Mesothelial cell of epicardium (in vitro differentiated cells): ENCODE measurements at places on chromosomes 6 and 20. TPM values are rescaled to one million over a fixed set of nuclear protein-coding genes. Genes with fewer than 3 reads are reported as not detected.

- no peak for DNase-seq
Measured at GRCh38 chr20:45972500-45973183, 639 bp upstream of the ZNF335 start.

Gene TENT5A
- total RNA-seq, result 9.8 to 11.5 TPM (median 10.9 TPM) in 3 replicates

GRCh38 chr6:144340541-144341371 is 55.6 kb downstream of the UTRN start:
- no peak for DNase-seq

DNA sequence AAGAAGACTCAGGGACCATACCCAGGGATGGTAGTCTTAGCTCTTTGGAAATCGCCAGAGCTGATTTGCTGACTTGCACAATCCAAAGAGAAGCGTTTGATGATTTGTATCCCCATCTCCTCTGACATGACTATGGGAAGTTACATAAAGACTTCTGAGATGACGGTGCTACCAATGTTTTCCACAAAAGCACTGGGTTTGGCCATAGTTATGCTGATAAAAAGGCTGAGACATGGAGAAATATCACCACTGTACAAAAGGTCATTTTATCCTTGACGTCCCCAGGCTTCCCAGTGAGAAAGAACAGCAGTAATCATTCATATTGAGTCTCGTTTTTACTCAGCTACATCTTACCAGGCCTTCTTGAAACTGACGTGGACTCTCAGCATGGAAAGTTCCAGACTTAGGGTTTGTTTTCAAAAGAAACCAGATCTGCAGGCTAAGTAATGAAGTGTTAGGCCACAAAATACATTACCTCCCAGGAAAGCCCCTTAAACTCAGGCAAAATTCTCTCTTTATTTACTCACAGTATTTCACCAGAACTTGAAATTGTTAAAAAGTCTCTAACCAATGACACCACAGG is 370.3 kb upstream of the JARID2 start:
- DNase-seq, result no peak

Gene CEP250
- total RNA-seq, result 65.5 to 69.6 TPM (median 68.4 TPM) in 3 replicates

DNA sequence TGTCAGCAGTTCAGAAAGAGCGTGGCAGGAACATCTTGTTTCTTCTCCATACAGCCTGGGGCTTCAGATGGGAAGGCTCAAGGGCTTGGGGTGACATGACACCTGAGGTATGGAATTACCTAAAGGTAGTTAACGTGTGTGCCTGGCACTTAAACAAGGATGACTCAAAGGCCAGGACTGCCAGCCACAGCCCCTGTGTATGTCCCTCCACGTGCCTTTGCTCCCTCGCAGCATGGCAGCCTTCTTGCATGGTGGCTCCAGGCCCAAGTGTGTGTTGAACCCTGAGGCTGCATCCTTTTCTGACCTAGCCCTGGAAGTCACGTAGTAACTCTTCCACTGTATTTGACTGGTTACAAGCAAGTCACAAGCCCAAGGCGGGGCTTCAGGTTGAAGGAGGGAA is 33.6 kb upstream of the MYL9 start:
- no peak for DNase-seq

DNA sequence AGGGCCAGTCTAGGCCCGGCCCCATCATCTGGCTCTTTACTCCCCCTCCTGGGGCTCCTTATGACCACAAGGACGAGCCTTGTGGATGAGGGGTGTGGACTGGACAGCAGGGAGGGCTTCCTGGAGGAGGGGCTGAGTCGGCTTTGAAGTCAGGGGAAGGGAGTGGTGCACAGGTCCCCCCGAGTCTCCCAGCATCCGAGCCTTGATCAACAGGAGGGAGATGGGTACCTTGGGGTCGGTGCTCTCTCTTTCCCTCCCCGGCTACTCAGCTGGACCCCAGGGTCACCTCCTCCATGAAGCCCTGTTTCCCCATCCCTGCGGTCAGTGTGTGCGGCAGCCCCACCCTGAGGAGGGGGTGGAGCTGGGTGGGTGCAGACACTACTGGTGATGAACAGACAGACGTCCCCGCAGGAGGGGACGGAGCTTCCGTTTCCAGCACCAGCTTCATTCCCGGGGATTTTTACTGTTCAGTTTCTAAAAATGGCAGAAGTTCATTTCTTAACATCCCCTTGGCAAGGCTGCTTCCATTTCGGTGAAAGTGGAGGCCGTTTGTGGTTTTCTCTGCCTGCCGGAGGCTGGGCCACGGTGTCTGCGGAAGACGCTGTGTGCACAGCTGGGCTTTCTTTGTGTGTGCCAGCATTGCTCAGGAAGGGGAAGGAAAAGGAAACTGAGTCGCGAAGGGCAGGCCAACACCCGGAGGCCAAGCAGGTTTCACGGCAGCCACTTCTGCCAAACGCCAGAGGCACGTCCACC is 19.6 kb downstream of the NTSR1 start:
- no peak for DNase-seq

- DNase-seq, result no peak
Measured at GRCh38 chr20:39163993-39164392, 201.8 kb downstream of the DHX35 start.

Gene MARCKS
- total RNA-seq, result 174 to 179 TPM (median 174 TPM) in 3 replicates

- DNase-seq, result no peak
Measured at GRCh38 chr6:157789297-157789696, 33.7 kb upstream of the SNX9 start.

- DNase-seq, result no peak
Measured at GRCh38 chr6:110520209-110520965, 44.0 kb upstream of the SLC22A16 start.

Gene KCNQ2
- total RNA-seq, result 9.7 to 11.8 TPM (median 10.0 TPM) in 3 replicates

Gene CHD6
- 101 to 107 TPM (median 105 TPM) in 3 replicates for total RNA-seq

DNA sequence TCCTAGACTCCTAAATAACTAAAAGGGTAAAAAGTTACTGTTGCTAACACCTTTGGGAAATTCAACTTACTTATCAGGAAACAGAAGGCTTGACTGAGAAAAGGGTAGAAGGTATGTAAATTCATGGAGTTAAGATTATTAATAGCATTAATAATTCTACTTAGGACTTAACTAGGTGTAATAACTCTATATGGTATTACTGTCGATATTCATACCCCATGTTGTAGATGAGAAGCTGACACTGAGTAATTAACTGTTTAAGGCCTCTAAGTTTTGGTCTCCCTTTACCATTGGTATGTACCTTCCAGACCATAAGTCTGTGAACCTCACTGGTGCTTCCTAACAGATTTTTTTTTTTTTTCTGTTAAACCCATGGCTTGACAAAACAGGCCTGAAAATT is 15.4 kb downstream of the GLO1 start:
- DNase-seq, result no peak

Gene TFEB
- 3.2 to 4.4 TPM (median 3.8 TPM) in 3 replicates for total RNA-seq

Gene GRIK2
- 2.9 to 4.1 TPM (median 3.2 TPM) in 3 replicates for total RNA-seq

DNA sequence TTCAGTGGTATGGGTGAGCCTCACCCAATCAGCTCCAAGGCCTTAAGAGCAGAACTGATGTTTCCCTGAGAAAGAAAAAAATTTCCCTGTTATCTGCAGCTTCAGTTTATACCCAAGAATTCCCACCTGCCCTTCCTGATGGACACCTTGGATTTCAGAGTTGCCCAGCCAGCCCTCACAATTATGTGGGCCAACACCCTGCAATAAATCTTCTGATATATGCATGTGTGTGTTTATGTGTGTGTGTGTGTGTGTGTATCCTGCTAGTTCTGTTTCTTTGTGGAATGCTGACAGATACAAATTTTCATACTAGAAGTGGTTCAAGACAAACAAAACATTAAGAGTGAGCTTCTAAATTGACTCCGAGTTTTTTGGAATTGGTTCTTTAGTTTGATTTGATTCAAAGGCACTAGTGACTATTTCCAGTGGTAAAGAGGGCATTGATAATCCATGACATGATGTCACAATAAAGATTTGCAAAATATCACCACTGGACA is 246.6 kb upstream of the BTBD3 start:
- no peak for DNase-seq

Gene ASIP
- total RNA-seq, result not detected in 3 replicates

DNA sequence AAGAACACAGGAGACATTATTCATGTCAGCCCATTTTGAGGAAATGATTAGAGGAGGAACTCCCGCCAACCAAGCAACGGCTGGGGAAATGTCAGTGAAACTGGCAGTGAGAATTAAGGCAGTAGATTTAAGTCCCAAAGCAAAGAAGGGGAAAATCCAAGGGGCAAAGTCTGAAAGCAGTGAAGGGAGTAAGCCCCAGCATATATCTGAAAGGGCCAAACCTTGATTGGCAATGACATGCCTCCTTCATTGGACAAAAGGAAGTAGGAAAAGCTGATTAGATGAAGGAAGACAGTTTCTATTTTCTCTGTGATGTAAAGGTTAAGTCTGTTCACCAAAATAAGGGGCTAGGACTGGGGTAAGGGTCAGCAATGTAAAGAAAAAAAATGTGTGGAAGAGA is 190.3 kb downstream of the RNF144B start:
- no peak for DNase-seq
